ENCODE measurements at places on chromosomes 2 and 18.
A peak's percentile ranks its signal among the peaks of the same experiment; 100 is the strongest.

GRCh38 chr2:217035967-217036366 is 176.1 kb upstream of the TNP1 start:
- no peak for DNase-seq

- DNase-seq: no peak
Observed at GRCh38 chr2:188129677-188130076, 162.0 kb upstream of the GULP1 start.

DNA sequence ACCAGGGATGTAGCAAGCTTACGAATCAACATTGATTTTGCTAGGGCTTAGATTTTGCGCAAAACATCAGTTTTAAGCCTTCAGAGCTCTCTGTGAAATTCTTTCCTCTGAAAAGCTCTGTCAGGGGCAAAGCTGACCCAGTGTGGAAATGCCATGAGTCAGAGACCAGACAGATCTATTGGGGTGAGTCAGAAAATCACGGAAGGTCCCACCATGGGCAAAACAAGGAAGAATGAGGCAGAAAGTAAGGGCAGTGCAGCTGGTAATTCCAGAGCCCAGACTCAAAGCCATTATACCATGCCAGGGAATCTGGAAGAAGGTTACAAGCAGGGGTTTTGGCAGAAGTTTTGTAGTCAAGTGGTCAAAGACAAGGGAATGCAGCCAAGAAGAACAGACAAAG is 256.6 kb upstream of the CTAGE1 start:
- peak; percentile 89 for DNase-seq

GRCh38 chr18:45930963-45931362 is 36.2 kb downstream of the EPG5 start:
- DNase-seq: no peak

DNA sequence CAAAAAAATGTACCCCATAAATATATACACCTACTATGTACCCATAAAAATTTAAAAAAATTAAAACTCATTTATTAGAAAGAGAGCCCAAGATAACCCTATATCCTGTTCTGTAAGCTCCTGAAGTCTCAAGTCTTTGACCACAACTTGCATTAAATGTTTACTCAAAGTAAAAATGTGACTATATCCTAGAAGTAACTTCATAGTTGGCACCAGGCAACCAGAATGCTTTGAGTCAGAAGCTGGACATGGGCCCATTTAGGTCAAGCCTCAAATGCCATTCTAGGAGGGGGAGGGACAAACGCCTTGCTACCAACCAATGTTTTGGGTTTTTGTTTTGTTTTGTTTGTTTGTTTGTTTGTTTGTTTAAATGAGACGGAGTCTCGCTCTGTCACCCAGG is 9.3 kb upstream of the TBC1D8 start:
- DNase-seq: peak; percentile 56

GRCh38 chr2:205462681-205463345 is 219.5 kb upstream of the NRP2 start:
- no peak for DNase-seq

- DNase-seq: no peak
Observed at GRCh38 chr2:221347471-221347870, 224.6 kb downstream of the EPHA4 start.

- DNase-seq: no peak
Observed at GRCh38 chr2:121309801-121310200, 24.8 kb upstream of the TFCP2L1 start.

DNA sequence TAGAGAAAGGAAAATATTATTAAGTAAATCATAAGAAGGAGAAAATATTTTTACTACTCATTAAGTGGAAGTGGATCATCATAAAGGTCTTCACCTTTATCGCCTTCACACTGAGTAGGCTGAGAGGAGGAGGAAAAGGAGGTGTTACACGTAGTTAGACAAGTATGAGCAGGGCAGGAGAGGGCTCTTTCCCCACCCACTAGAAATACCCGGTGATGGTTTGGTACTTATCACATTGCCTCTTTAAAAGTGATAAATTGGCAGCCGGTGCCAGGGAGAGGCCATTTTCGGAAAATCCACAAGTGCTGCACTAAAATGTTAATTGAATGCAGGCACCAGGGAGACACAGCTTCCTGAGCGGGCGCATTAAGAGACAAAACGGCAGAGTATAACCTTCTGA is 598.7 kb upstream of the SOX11 start:
- no peak for DNase-seq

Measured in NCI-H226 (cell line).